ENCODE measurements at places on chromosomes 4 and X.

- no peak for DNase-seq
These were observed 2.1 kb downstream of the MPC1L start for GRCh38 chrX:40625294-40625693.

GRCh38 chr4:7630568-7631287, 196.0 kb upstream of the PSAPL1 start:
- DNase-seq = no peak

- no peak for DNase-seq
These were observed 10.5 kb upstream of the TLR3 start for GRCh38 chr4:186058253-186058979.

DNA sequence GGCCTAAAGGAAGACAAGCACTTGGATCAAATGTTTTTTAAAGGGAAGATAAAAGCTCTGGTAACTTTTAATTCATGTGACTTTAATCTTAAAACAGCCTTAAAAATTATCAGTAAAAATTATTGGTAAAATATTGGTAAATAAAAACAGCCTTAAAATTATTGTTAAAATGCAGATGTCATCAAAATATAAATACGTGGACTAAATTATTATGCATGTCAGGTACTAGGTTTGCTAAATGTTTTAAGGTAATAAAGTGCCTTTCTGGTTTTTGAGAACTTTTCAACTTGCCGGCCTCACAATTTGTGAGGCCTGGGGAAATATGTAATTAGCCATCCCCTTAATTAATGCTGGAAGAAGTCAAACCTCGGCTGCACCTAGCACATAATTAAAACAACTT, 147.7 kb downstream of the PRR32 start:
- DNase-seq = no peak

DNA sequence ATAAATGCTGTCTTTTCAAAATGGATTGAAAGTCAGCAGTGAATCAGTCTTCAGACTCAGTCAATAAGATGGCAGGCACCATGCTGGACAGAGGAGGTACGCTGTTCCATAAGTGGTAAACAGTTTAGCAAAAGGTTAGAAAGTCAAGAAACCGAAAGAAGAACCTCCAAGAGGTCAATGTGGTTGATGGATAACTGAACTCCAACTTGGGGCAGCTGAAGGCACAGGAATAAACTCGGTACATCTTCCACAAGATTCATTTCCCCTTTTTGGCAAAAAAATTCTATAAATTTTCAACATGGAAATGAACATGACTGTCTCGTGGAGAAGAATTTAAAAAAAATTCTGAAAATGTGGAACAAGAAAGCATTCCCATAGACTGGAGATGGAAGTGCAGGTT, 18.4 kb upstream of the SEL1L3 start:
- DNase-seq = no peak

DNA sequence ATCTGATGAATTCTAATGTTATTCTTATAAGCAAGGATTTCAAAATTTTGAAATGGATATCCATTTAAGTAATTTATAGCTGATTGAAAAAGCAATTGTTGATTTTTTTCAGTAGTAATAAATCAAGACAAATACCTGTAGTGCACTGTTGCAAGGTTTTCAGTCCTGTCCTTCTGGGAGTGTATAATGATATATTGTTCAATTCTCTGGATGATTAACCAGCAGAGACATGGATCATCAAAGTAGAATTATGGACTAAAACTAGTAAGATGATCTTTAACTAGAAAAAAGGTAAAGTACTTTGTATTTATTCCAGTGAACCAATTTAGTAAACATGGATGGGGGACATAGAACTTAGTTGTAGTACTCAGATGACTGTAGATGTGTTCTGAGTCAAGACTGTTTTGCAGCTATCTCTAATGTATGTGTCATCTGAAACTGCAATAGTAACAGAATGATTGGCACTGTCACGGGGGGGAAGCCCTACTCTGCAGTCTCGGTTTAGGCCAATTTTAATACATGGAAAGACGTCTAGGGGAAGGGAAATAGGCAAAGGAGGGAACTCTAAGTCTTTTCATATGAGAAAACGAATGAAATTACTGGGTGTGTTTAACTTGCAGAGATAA, 121.9 kb downstream of the GLRA3 start:
- DNase-seq = no peak

DNA sequence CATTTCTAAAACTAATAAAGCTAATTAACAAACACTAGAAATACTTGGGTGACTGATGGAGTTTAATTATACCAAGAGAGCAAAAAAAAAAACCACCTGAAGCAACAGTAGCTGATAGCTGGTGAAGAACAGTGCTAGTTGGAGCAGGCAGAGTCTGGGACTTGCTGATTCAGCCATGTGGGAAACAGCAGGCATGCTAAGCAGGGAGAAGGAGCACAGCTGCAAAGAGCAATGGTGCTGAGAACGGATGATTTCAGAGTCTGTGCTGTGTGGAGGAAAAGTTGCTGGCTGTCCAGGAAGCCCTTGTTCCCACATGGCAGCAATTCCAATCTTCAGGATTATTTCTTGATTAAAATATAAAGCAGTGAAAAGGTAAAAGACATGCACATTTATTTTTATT, 68.8 kb downstream of the NPY1R start:
- DNase-seq = no peak

DNA sequence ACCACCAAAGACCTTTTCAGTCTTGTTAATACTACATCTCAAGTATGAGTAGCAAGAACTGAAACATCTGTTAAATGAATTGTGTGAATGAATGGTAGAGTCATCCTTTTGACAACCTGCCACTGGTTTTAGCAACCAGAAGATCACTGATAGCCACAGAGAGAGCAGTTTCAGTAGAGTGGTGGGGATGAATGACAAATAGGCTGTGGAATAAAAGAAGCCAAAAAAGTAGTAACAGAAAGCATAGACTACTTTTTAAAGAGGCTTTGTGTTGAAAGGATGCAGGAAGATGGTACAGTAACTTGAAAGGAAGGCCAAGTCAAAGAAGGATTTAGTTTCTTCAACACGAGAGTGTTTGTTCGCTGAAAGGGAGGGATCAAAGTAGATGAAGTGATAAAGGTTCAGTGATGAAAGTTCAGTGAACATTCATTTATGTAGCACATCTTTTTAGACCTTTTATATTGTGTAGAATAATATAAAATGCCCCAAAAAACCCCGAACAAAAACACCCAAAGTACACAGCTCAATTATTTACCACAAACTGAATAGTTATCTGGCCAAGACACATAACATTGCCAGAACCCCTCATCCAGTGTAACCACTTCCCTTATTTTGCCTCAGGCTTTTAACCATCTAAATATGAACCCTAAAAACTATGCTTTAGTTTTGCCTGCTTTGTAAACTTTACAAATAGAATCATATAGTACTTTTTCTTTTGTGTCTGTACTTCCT, 40.1 kb upstream of the EIF1AX start:
- no peak for DNase-seq

- DNase-seq = no peak
These were observed 489.5 kb downstream of the STIM2 start for GRCh38 chr4:27350161-27350560.

DNA sequence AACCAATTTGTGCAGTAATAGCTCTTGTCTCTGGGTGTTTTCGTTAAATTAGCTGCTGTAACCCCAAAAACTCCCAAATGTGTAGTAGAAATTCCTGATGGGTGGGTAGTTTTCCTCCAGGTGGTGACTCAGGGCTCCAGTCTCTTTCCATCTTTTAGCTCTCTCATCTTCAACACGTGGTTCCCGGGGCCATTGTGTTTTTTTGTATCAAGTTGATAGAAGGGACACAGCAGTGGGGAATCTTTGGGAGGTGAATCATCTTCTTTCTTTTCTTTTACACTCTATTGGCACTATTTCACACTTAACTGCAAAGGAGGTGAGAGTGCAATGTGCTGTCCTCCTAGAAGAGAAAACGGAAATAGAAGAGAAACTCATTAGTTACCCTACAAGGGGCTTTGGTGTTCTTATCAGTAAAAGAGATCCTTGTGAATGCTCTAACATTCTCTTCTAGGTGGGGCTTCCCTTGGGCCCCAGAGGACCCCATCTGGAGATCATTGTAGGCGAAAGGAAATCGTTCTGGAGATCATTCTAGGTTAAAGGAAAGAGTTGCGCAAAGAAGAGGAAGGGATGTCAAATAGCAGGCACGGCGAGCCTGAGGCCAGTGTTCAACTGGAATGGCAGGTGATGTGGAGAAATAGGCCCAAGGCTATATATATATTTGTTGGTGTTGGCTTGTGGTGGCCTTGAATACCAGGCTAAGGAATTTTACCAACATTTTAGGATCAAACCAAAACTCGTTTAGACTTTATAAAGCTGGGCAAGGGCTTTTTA, 68.2 kb upstream of the ACSL1 start:
- no peak for DNase-seq

DNA sequence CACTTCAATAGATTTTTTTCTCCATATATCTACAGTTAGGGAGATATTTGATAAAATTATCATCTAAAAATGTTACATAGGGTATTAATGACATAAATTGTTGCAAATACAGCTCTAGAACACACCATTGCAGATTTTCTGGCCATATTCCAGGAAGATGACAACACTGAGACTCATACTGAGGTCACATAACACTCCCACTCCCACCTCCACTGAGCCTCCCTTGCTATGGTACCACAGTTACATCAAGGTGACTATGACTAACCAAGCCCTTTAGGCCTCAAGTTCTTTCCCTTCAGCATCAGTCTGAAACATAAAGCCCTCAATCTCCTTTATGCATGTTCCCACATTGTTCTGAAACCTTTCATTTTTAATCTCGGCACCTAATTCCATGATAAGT, 932.0 kb upstream of the IGFBP7 start:
- no peak for DNase-seq

- no peak for DNase-seq
These were observed 359.5 kb downstream of the C4orf33 start for GRCh38 chr4:129455482-129455881.

GRCh38 chrX:139889760-139890159, 43.1 kb downstream of the ATP11C start:
- no peak for DNase-seq

GRCh38 chrX:10048076-10048475, 80.9 kb downstream of the CLDN34 start:
- DNase-seq = no peak

DNA sequence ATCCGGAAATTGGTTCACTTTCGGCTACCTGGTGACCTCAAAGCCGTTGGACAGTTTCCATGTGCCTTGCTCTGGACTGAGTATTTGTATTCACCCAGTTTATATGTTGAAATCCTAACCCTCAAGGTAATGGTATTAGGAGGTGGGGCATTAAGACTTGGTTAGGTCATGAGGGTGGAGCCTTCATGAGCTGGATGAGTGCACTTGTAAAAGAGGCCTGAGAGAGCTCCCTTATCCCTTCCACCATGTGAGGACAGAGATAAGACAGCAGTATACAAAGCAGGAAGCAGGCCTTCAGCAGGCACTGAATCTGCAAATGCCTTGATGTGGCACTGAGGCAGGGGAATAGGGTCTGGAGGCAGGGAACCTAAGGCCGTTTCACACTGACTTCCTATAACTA, 5.3 kb upstream of the OPHN1 start:
- DNase-seq = no peak

- peak; percentile 91 for DNase-seq
These were observed at the start of gene EIF2S3 for GRCh38 chrX:24054182-24055042. Gene EIF2S3 (plus strand): TSS chrX:24054956. CDS start chrX:24054969, 13 bp downstream.

- no peak for DNase-seq
These were observed 89.5 kb downstream of the ELOVL6 start for GRCh38 chr4:110108960-110109359.

DNA sequence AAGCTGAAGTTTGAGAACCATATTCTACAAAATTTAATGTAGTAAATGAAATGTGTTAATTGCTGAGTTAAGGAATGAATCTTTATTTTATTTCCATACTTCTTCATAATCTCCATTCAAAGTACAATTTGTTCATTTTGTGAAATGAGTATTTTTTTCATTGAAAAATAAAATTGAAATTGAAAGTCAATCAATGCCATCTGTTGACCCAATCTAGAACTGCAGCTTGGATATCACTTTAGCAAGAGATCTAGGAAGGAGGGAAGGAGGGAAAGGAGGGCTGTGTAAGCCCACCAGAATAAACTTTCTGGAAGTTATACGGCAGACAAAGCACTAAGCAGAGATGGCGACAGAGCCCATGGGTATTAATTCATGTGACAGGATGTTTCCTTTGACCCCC, 128.4 kb downstream of the ZMAT1 start:
- no peak for DNase-seq

- DNase-seq = no peak
These were observed 115.0 kb upstream of the TLL1 start for GRCh38 chr4:165758086-165758485.

DNA sequence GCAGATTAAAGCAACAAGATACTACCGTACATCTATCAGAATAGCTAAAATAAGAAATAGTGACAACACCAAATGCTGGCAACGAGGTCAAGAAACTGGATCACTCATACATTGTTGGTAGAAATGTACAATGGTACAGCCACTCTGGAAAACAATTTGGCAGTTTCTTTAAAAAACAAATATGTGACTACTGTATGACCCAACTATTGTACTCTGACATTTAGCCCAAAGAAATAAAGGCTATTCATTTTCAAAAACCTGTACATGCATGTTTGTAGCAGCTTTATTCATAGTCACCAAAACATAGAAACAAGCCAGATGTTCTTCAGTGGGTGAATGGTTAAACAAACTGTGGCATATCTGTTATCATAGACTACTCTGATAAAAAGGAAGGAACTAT, 8.2 kb downstream of the CLCN3 start:
- no peak for DNase-seq

- no peak for DNase-seq
These were observed 72.0 kb upstream of the GPRIN3 start for GRCh38 chr4:89379511-89380044.

- no peak for DNase-seq
These were observed 34.2 kb downstream of the ELOVL6 start for GRCh38 chr4:110164251-110164650.

- no peak for DNase-seq
These were observed 163.2 kb downstream of the APBB2 start for GRCh38 chr4:41050880-41051775.
